ENCODE measurements at places on chromosomes 1 and 21.

DNA sequence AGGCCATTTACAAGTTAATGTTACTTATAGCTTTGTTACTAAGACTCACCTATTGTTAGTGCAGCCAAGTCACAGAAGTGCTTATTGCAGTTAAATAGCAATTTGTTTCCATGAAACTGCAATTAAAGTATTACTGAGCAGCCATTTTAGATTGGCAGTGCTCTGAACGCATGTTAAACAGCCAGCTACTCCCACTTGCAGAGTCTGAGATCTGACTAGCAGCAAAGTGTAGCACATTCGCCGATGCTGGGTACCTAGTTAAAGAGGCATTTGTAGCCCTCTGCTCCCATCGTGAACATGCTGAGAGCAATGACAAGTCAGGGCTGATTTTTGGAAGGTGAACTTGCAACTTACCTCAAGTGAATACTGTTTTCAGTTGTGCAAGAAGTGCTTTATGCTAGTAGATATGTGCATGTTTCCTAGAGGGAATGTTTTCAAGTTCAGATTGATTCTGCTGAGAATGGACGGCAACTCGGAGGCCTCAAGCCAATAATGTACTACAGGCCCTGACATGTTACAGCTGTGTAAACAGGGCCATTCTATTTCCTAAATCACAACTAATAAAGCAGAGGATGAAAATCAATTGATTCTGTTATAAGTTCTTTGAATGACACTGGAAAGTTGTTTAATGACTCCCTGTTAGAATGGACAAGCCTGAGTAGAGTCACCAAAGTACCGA lies 19.8 kb downstream of the LMO4 start:
- H3K4me3 ChIP-seq = no peak overlapping the region
- no peak for DNase-seq
- no peak overlapping the region for H3K27ac ChIP-seq
- no peaks in the 10 kb centered on the region for H3K27me3 ChIP-seq
- peaks cover 2% of the 10 kb centered on the region for H3K4me1 ChIP-seq

GRCh38 chr1:172380441-172381244 lies 39.8 kb upstream of the C1orf105 start:
- peak overlapping the region; percentile 47 for H3K4me3 ChIP-seq
- no peaks in the 10 kb centered on the region for H3K27me3 ChIP-seq
- no peaks in the 10 kb centered on the region for H3K36me3 ChIP-seq

DNA sequence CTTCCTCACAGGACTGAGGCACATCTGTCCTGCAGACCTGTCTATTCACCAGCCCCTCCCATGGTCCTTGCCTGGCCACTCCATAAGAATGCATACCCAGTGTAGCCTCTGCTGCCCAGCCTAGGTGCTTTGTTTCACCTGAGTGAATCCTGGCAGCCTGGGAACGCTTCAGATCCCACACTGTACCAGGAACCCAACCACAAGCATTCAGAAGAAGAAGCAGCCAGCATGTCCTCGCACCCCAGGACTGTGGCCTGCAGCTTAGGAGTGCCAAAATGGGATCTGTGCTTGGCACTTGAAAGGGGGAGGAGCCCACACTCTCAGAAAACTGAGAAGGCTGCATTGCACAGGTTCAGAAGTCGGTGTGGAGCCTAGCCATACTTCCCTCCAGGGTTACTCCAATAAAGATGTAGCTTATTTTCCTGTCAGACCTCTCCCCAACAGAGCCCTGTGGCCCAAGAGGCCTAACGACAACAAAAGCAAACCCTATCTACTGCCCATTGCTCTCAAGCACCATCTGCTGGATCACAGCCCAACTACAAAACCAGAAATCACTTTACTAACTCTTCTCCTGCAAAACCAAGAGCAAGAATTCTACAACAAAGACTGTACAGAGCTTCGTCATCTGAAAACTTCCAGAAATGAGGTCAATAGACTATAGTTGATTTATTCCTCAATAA lies 923.1 kb upstream of the NEGR1 start:
- no peak overlapping the region for H3K4me3 ChIP-seq
- H3K4me1 ChIP-seq = no peaks in the 10 kb centered on the region
- no peak overlapping the region for H3K27ac ChIP-seq
- H3K27me3 ChIP-seq = no peaks in the 10 kb centered on the region

DNA sequence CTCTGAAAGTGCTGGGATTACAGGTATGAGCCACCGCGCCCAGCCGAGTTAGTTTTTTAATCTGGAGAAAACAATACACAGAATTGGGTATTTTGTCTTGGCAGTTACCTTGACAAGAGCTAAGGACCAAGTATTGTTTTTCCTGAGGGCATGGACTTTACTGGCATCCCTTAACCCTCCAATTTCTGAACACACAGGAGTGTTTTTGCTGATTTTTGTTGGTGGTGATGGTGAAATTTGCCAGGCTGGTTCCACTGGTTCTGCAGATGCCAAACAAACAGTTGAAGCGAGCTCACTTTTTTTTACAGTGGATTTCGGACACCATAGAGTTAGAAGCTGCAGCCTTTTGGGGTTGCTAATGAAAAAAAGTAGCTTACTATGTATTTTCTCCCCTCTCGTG lies 37.2 kb upstream of the SH3D21 start:
- DNase-seq = no peak
- H3K4me3 ChIP-seq = no peak overlapping the region
- H3K27ac ChIP-seq = peak overlapping the region; percentile 67
- H3K27me3 ChIP-seq = no peaks in the 10 kb centered on the region
- H3K36me3 ChIP-seq = peaks cover 48% of the 10 kb centered on the region

DNA sequence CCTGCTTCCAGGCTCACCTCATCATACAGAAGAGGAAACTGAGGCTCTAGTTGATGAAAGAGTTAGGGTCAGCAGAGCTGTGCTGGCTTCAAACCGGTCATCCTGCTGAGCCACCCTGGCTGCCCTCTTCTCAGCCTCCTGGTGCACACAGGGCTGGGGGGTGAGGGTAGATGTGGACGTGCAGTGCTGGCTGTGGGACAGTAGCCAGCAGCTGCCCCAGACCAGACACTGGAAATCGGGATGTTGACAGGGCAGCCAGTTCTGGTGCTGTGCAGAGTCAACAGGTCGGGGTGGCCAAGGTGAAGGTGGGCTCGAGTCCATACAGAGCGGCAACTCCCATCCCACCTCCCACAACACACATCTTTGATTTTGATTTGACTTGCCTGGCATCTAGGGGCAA lies 1.5 kb upstream of the CLCNKA start:
- no peaks in the 10 kb centered on the region for H3K4me1 ChIP-seq
- DNase-seq = no peak
- H3K27ac ChIP-seq = no peak overlapping the region
- no peak overlapping the region for H3K4me3 ChIP-seq
- peaks cover 8% of the 10 kb centered on the region for H3K27me3 ChIP-seq
- H3K36me3 ChIP-seq = no peaks in the 10 kb centered on the region

GRCh38 chr1:54371942-54372275 lies 34.3 kb downstream of the SSBP3 start:
- H3K36me3 ChIP-seq = no peaks in the 10 kb centered on the region
- no peaks in the 10 kb centered on the region for H3K27me3 ChIP-seq
- H3K27ac ChIP-seq = no peak overlapping the region
- peaks cover 54% of the 10 kb centered on the region for H3K4me1 ChIP-seq
- no peak overlapping the region for H3K4me3 ChIP-seq

DNA sequence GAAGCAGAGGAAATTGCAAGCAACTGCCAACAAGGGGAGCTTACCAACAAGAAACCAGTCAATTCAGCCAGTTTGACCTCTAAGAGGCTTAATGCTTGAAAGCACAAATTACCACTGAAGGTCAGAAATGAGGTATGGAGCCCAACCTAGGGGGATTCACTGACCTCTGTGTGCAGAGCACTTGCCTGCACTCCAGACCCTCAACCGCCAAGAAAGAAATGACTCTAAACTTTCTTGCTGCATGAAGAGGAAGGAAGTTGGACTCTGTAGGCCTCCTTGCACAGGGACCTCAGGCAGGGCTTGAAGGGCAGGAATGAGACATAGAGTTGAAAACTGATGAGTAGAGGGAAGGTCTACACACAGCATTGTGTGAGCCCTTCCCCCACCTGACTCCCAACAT lies 10.0 kb downstream of the ARMH1 start:
- H3K27ac ChIP-seq = no peak overlapping the region
- H3K4me3 ChIP-seq = no peak overlapping the region
- H3K4me1 ChIP-seq = peaks cover 2% of the 10 kb centered on the region
- no peaks in the 10 kb centered on the region for H3K36me3 ChIP-seq
- no peaks in the 10 kb centered on the region for H3K27me3 ChIP-seq

GRCh38 chr1:219985169-219985568 lies 56.8 kb upstream of the SLC30A10 start:
- H3K27ac ChIP-seq = no peak overlapping the region
- H3K36me3 ChIP-seq = peaks cover 47% of the 10 kb centered on the region
- no peak overlapping the region for H3K4me3 ChIP-seq
